ENCODE measurements at places on chromosomes 2 and 18.

DNA sequence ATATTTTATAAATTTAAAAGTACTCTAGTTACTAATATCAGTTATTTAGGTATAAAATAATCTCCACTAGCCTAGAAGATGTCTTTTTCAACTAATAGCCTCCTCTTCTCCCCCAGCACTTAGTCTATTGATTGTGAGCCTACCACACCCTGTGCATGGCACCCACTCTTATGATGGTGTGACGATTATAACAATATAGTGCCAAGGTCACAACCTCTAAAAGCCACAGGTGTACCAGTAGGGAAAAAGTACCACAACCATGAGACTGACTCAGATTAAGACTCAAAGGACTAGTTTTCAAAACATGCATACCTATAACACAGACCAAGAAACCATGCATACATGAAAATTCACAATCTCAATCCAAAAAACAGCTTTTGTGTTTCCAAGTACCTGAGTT, 27.6 kb downstream of the THADA start:
- no peak for DNase-seq

- DNase-seq = no peak
These were observed 5.0 kb downstream of the SFTPB start for GRCh38 chr2:85662899-85663593.

DNA sequence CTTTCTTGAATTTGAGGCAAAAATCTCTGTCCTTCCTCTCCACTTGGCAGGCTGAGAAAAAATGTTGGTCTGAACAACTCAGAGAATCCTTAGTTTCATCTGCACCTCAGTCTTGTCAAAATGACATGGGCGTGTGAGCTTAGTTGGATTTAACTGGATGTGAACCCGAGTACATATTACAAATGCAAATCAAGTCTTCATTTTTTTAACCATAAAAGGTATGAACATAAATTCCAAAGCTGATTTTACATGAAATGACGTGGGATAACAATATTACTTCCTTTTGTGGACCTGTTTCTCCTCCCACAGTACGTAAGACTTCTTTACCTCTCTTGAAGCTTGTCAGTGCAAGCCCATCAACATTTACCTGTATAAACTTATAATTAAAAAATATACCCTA, 32.6 kb upstream of the RND3 start:
- no peak for DNase-seq

- DNase-seq = no peak
These were observed 862 bp downstream of the C18orf54 start for GRCh38 chr18:54358495-54359040.

GRCh38 chr18:37294951-37295350, 270.6 kb downstream of the CELF4 start:
- DNase-seq = no peak

DNA sequence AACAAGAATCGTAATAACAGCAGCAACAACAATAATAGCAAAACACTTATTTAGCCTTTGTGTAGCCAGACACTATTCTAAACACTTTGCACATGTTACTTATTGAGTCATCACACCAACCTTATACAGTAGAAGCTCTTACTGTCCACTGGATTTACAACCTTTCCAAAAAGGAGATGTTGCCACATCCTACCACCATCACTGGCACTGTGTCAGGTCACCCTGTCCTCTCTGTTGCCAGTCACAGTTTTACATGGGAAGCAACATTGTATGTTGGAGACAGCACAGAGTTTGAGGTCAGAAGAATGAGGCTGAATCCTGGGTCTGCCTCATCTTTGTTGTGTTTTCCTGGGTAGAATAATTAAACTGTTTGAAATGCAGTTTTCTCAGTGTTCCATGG, 201.4 kb upstream of the EPAS1 start:
- no peak for DNase-seq

All from CD4-positive, alpha-beta T cell treated with Interleukin-1 beta for 1 hour (primary cell).